Fibroblast of skin of right quadriceps (primary cell): ENCODE measurements at places on chromosomes 1 and 21.

- DNase-seq = peak; percentile 83
Observed at GRCh38 chr1:205933671-205934618, 9.3 kb downstream of the SLC26A9 start.

DNA sequence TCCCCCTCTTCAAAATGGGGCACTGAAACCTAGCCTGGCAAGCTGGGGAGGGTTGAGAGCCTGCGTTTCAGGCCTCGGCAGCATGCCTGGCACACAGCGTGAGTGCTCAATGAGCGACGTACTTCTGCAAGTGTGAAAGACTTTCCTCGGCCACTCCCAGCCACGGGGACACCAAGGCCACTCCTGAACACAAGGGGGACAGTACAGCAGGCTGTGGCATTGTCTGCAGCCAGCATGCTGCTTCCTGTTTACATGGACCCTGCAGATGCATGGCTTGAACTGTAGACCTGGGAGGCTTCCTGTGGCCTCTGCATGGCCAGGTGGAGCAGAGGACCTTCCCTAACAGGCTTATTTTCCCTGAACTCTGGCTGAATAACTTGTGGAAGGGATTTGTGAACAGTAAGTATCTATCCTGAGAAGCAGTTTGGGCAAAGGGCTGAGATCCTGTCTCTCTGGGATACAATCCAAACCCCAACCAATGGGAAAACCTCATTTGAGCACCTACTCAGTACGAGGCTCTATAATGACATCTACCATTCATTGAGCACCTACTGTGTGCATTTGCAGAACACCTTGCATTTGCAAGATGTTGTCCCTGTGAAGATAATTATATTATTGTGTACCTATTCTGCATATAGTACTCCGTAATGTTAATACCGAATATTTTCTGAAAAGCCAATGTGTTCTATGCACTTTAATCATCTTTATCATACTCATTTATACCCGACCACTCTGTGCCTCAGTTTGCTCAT, 9.9 kb upstream of the HSPG2 start:
- DNase-seq = no peak

- peak; percentile 21 for DNase-seq
Observed at GRCh38 chr1:101101360-101101759, 75.8 kb upstream of the DPH5 start.

GRCh38 chr1:41647221-41648135, 163.0 kb upstream of the EDN2 start:
- no peak for DNase-seq

- peak; percentile 49 for DNase-seq
Observed at GRCh38 chr1:54857746-54858561, 29.0 kb downstream of the DHCR24 start.

- DNase-seq = no peak
Observed at GRCh38 chr1:30770150-30770549, 12.6 kb upstream of the LAPTM5 start.

- DNase-seq = peak; percentile 19
Observed at GRCh38 chr1:202210385-202210784, 16.8 kb downstream of the LGR6 start.

GRCh38 chr1:22494144-22494543, 42.5 kb downstream of the ZBTB40 start:
- no peak for DNase-seq
